ENCODE measurements at places on chromosomes 4 and X. TPM values are rescaled to one million over a fixed set of nuclear protein-coding genes. Genes with fewer than 3 reads are reported as not detected.

ITIH6 gene
- not detected for total RNA-seq

CTAG1B gene
- total RNA-seq = not detected

GRCh38 chr4:179486570-179487335 lies 2044.5 kb upstream of the AGA start:
- no peak for ATAC-seq

DNA sequence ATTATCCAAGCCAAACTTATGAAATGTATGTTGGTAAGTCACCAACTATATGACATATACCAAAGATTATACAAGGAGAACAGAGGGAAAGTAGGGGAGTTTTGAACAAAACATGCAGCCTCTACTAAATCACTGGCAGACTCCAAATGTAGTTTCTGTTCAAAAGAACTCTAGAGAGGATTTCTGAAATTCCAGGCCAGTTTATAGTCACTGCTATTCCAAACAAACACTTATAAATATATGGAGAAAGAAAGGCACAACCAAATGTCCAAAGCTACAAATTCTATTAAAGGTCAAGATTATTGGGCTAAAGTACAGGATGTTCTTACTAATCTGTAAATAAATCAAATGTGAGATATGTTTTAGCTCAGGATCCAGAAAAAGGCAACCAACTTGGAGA lies 2.7 kb upstream of the LRCH2 start:
- ATAC-seq = no peak

DNA sequence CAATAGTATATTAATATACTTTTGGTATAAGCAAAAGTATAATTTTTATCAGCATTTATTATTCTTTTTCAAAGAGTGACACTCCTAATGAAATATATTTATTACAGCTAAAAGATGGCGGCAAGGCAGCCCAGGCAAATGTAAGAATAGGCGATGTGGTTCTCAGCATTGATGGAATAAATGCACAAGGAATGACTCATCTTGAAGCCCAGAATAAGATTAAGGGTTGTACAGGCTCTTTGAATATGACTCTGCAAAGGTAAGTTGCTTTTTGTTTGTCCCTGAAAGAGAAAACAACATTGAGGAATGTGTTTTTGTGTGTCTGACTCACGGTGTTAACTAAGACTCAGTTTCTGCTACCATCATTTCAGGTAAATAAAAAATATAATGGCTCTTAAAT lies 71.9 kb downstream of the PDLIM5 start:
- ATAC-seq = no peak

Measured in gastroesophageal sphincter (tissue), 4 donors.